ENCODE measurements at places on chromosomes 12 and 14. TPM values are rescaled to one million over a fixed set of nuclear protein-coding genes. Genes with fewer than 3 reads are reported as not detected.

MYBPC1 gene
- polyA plus RNA-seq = not detected

FIGNL2 gene
- not detected for polyA plus RNA-seq

LRTM2 gene
- not detected for polyA plus RNA-seq

KRT3 gene
- not detected for polyA plus RNA-seq

TNS2 gene
- not detected for polyA plus RNA-seq

DNAI7 gene
- polyA plus RNA-seq = 0.21 TPM

OTUB2 gene
- not detected for polyA plus RNA-seq

KRT79 gene
- polyA plus RNA-seq = not detected

DTX3 gene
- 20.2 TPM for polyA plus RNA-seq

KRT73 gene
- polyA plus RNA-seq = 0.82 TPM

DHRS2 gene
- polyA plus RNA-seq = 0.58 TPM

BEGAIN gene
- polyA plus RNA-seq = not detected

ENDOU gene
- polyA plus RNA-seq = not detected

RNF212B gene
- polyA plus RNA-seq = not detected

AQP6 gene
- polyA plus RNA-seq = not detected

C3AR1 gene
- 20.2 TPM for polyA plus RNA-seq
